Dermis lymphatic vessel endothelial cell (primary cell): ENCODE measurements at places on chromosomes 16 and 17. TPM values are rescaled to one million over a fixed set of nuclear protein-coding genes. Genes with fewer than 3 reads are reported as not detected.

TSNAXIP1 gene
- total RNA-seq: 0.26 and 0.76 TPM in 2 replicates

CBFA2T3 gene
- total RNA-seq: under 0.01 TPM in 1 of 2 replicates, not detected in the other

DBF4B gene
- total RNA-seq: 0.98 and 1.7 TPM in 2 replicates

NOD2 gene
- 0.33 and 0.34 TPM in 2 replicates for total RNA-seq

CD300A gene
- not detected in 2 replicates for total RNA-seq

TBC1D3L gene
- total RNA-seq: 2.4 TPM in 1 of 2 replicates, not detected in the other

ABCC11 gene
- total RNA-seq: not detected in 2 replicates

ZFHX3 gene
- total RNA-seq: 5.5 and 8.7 TPM in 2 replicates

DCTN5 gene
- 45.5 and 60.2 TPM in 2 replicates for total RNA-seq

CRISPLD2 gene
- 0.09 and 1.3 TPM in 2 replicates for total RNA-seq

WWP2 gene
- 15.9 and 17.4 TPM in 2 replicates for total RNA-seq

HAGH gene
- 41.3 and 78.7 TPM in 2 replicates for total RNA-seq

ENPP7 gene
- total RNA-seq: not detected in 2 replicates

ST6GALNAC1 gene
- not detected in 2 replicates for total RNA-seq

TBC1D3K gene
- total RNA-seq: not detected in 2 replicates

DRC7 gene
- total RNA-seq: 0.22 and 0.60 TPM in 2 replicates

NEUROD2 gene
- not detected in 2 replicates for total RNA-seq

RAB37 gene
- 0.22 and 0.26 TPM in 2 replicates for total RNA-seq

PGAP3 gene
- total RNA-seq: 4.2 and 4.7 TPM in 2 replicates

MEFV gene
- not detected in 2 replicates for total RNA-seq

P2RX1 gene
- total RNA-seq: not detected in 2 replicates

TAF1C gene
- 9.2 and 10.7 TPM in 2 replicates for total RNA-seq

BICDL2 gene
- total RNA-seq: not detected in 2 replicates

MBTPS1 gene
- total RNA-seq: 94.1 and 101 TPM in 2 replicates

STAC2 gene
- not detected in 2 replicates for total RNA-seq

CDK5RAP3 gene
- 65.1 and 76.4 TPM in 2 replicates for total RNA-seq

STX1B gene
- 0.34 and 0.76 TPM in 2 replicates for total RNA-seq

TBC1D16 gene
- 35.8 and 51.5 TPM in 2 replicates for total RNA-seq

CCL17 gene
- total RNA-seq: not detected in 2 replicates
